Activated effector memory CD4-positive, alpha-beta T cell treated with anti-CD3 and anti-CD28 coated beads, Interleukin-2, amount 50 U/mL, for 16 hours (primary cell): ENCODE measurements at places on chromosomes 16 and 17.

- DNase-seq, result no peak
These were observed 7.0 kb downstream of the PLXDC1 start for GRCh38 chr17:39144416-39144840.

- no peak for DNase-seq
These were observed 15.6 kb upstream of the CBFA2T3 start for GRCh38 chr16:88992351-88993165.

DNA sequence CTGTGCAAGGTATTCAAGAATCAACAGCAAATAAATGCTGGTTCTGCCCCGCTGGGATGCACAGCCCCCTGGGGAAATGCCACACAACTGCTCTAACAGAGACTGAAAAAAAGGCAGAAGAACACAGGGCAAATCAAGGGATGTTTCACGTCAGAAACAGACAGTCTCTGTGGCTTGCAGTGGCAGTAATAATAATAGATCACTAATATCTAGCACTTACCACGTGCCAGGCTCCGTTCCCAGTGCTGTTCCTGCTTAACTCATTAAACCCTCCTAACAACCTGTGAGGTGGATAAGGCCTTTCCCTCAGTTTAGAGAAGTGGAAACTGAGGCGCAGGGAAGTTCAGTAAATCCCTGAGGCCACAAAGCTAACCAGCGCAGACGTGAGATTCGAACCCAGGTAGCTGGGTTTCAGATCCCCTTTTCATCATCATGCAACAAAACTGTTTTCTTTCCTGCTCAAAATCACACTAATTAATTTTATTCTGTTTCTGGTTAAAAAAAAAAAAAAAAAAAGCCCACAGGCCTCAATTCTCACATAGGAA lies 36.7 kb downstream of the ARHGAP17 start:
- DNase-seq, result no peak

GRCh38 chr17:42618442-42619150 lies 9.1 kb downstream of the TUBG1 start:
- no peak for DNase-seq

DNA sequence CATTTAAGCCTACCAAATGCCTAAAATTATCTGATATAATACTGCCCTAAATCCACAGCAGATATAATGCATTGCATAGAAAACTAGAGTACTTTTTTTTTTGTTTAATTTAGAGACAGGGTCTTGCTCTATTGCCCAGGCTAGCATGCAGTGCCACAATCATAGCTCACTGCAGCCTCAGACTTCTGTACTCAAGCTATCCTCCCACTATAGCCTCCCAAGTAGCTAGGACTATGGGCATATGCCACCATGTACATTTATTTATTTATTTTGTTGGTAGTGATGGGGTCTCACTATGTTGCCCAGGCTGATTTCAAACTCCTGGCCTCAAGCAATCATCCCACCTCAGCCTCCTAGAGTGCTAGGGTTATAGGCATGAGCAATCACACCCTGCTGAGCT lies 20.0 kb downstream of the BRCA1 start:
- DNase-seq, result no peak

DNA sequence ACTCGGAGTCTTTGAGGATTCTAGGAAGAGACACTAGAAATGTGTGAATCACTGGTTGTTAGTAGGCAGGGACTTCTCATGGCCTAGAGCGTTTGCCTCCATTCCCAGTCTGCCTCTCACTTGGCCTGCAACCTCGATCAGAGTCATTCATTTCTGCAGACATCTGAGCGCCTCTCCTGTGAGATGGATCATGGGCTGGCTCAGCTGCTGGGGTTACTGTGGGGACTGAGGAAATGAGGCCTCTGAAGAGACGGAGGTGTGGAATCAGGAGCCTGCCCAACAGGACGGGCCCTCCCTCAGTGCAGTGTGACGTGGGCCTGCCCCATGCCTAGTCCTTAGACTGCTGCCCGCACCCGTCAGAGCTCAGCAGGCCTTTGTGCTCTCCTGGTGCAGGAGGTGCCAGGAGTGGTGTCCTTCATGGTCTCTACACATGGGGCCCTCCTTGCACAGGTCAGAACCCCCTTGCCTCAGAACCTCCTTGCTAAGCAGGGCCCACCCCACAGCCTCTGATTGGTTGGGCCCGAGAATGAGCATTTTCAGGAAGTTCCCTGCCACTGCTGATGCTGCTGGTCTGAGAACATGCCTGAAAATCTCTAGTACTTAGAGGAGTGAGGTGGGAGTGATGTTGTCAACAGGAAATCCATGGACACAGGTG lies 99.4 kb downstream of the NPIPB11 start:
- DNase-seq, result no peak

GRCh38 chr17:57255776-57256681 lies at the start of gene MSI2:
MSI2 (plus strand) TSS chr17:57256523; CDS start chr17:57256743, 220 bp downstream.
- DNase-seq, result peak; percentile 97

GRCh38 chr16:2076072-2076865 lies 28.5 kb downstream of the TSC2 start:
- no peak for DNase-seq

DNA sequence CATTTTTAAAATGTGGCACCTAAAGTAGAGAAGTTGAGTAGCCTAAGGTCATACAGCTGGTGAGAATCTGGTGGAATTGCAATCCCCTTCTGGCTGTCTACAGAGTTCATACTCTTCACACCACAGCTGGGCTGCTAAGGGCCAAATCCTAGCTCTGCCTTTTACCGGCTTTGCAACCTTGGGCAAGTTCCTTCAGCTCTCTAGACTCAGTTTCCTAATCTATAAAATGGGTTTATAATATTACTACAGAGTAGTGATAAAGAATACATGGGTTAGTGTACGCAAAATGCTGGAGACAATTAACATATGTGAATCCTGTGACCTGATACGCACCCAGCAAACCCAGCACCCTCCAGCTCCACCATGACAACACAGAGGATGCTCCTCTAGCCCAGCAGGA lies 298.2 kb upstream of the MAF start:
- no peak for DNase-seq

DNA sequence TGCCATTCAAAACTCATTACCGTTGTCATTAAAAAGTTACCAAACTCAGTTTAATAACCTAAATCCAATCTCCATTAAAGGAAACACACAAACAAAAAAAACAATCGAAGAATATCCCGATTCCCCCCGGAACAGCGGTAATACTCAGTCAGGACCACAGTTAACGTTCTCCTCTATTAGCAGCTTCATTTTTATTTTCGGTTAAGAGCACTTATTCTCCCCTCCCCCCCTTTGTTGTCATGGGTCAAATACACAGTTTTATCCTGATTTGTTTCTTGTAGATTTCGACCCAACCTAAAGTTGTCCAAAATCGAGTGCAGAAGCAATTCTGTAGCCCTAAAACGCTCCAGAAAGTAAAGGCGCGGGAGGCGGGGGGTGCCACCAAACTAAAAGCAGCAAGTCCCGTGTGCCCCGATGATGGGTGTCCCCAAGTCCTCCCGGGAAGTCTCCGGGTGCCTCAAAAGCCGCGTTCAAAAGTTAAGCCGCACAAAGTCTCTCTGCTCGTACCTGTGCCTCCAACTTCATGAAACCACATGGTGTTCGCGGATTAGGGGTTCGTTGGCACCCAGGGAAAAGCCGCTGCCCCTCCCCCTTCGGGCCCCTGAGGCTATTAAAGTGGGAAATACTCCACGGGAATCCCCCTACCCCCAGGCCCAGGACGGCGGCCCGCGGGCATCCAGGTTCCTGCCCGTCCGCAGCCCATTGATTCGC lies 996 bp downstream of the SUMO2 start:
- DNase-seq, result peak; percentile 84

DNA sequence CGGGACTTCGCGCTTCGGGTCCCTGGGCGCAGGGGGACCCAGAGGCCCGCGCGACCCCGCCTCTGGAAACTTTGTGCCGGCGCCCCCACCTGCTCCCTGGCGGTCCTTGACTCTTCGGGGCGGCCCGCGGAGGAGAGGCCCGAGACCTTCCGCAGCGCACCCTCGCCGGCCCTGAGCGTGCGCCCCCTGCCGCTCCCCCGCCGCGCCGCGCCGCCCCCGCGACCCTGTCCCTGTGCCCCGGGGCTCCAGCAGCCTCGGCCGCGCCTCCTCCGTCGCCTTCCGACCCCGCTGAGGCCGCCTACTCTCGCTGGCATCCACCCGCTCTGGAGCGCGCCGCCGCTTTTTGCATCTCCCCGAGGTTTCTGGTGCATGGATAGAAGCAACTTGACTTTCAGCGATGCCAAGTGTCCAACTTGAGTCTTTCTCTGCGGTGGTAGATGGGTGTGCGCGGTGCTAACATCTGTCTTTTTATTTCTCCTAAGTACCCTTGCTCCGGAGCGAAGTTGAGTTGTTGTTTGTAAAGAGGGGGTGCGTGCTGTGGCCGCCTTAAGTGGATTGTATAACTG lies 414 bp downstream of the DUSP14 start:
- peak; percentile 90 for DNase-seq

- no peak for DNase-seq
These were observed 48.7 kb downstream of the RGS9 start for GRCh38 chr17:65185668-65186382.

- peak; percentile 93 for DNase-seq
These were observed 57.0 kb downstream of the ABR start for GRCh38 chr17:1122533-1123392.

DNA sequence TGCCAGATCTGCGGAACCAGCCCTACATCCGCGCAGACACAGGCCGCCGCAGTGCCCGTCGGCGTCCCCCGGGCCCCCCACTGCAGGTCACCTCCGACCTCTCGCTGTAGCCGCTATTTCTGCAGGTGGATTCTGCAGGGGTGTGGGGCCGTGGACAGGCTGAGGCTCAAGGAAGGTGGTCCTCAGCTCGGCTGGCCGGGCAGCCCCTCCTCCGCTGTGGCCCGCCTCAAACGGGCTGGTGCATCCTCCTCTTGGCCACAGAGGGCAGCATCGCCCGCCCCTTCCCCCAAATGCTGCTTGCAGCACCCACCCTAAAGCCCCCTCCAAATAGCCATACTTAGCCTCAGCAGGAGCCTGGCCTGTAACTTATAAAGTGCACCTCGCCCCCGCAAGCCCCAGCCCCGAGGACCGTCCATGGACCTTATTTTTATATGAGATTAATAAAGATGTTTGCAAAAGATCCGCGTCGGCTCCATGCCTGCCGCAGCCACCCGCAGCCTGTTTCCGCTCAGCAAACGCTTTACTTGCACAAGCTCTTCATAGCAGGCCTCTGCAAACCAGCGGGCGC lies 14.9 kb downstream of the SPATA32 start:
- no peak for DNase-seq

- no peak for DNase-seq
These were observed 13.1 kb downstream of the CDRT4 start for GRCh38 chr17:15454346-15454745.

GRCh38 chr17:50550661-50551432 lies 3.9 kb downstream of the SPATA20 start:
- DNase-seq, result no peak

- DNase-seq, result no peak
These were observed 35.0 kb downstream of the GPT2 start for GRCh38 chr16:46918905-46919792.

DNA sequence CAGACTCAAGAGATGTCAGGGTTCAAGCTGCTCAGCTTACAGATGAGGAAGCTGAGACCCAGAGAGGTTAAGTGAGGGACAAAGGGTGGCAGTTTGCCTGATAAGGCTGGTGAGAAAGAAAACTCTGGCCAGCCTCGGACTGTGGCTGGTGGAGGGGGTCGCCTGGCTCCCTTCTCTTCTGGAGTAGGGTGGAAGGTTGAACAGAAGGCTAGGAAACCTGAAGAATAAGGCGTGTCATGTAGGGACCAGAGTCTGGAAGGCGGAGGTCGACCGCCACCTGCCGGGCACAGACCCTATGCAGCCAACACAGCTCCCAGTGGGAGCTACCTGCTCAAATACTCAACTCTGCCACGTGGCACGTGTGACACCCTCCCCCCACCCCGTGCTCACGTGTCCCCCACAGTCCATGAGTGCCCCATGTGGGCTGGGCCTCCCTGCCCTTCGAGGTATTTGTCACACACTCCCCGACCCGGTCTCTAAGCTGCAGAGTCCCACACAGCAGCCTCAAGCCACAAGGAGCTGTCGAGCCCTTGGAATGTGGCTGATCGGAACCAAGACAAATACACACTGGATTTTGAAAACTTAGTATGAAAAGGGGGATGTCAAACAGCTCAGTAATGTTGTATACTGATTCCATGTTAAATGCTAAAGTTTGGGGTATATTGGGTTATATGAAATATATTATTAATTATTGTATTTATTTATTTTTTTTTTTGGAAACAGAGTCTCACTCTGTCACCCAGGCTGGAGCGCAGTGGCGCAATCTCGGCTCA lies 11.8 kb downstream of the HID1 start:
- DNase-seq, result peak; percentile 83

DNA sequence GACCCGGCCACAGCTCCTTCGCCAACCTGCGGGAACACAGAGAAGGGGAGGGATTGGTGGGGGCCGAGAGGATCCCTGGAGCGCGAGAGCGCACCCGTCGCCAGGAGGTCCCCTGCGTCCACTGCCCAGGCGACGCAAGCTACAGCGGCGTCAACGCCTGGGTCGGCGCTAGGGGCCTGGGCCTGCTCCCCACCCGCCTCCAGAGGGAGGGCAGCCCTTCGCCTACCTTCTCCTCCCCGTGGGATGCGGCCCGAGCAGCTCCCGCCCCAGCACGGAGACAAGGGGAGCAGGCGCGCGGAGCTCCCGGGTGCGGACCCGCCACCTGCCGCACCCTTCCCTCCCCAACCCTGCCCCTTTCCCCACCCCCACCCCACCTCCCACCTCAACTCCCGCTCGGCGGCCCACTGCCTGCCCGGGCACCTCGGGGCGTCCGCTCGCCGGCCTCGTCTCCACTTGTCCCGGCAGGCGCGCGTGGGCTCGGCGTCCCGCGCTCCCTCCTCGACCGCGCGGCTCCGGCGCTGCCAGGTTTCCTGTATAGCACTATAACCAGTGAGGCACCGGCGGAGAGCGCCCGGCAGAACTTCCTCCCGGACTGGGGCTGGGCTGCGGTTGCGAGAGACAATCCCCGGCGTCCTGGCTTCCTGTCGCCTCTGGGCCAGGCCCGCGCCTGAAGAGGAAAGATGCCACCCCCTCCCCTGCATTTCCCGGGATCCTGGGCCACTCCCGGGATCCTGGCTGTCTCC lies 119.1 kb upstream of the SMURF2 start:
- DNase-seq, result peak; percentile 80

- no peak for DNase-seq
These were observed 82.1 kb upstream of the CLEC18B start for GRCh38 chr16:74503412-74503811.

DNA sequence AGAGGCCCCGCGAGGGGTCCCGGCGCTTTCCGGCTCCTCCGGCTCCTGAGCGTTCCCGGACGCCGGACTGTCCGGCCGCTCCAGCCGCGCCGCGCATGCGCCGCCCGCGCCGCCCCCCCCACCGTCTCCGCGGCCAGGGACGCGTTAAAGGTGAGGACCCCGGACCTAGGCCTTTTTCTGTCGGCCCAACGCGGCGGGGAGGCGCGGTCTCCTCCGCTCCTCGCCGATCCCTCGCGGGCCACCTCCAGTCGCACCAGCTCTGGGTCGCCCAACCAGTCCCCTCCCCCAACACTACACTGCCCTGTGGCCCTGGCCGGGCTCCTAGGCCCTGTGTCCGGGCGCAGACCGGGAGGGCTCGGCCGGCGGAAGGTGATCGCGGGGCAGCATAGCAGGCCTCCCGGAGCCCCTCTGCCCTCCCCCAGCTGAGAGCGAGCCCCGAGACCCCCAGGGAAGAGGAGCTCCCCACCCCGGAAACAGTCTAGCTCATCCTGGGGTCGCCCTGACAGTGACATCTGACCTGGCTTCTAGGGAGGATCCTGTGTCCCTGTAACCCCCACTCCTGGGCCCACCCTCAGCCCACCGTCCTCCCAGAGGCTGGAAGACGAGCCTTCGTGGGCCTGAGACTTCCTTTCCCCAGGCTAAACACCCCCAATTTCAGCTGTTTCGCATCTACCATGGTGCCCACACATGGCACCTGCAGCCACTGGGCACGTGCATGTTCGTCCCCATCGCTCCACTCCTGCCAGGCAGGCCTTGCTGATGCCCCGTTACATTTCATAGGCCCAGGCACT lies 14.7 kb upstream of the BCAR1 start:
- DNase-seq, result no peak

- peak; percentile 31 for DNase-seq
These were observed 37.5 kb downstream of the IL21R start for GRCh38 chr16:27439271-27440018.
